ENCODE measurements at places on chromosomes 7 and 10.

- no peak for DNase-seq
Observed at GRCh38 chr7:121286742-121287734, 41.8 kb upstream of the WNT16 start.

DNA sequence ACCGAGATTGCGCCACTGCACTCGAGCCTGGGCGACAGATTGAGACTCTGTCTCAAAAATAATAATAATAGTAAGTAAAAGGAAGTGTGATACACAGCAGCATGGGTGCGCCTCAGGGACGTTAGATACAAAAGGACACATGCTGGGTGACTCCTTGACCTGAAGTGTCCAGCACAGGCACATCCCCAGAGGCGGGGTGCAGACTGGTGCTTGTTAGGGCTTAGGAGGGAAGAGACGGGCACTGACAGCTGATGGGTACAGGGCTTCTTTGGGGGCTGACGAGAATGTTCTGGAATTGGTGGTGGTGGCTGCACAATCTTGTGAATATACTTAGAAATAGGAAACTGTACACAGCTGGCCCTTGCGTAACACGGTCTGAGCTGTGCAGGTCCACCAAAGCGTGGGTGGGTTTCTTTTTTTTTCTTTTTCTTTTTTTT is 61.8 kb upstream of the DNAJB6 start:
- DNase-seq, result no peak

- DNase-seq, result no peak
Observed at GRCh38 chr7:112370436-112370835, 79.8 kb upstream of the IFRD1 start.

DNA sequence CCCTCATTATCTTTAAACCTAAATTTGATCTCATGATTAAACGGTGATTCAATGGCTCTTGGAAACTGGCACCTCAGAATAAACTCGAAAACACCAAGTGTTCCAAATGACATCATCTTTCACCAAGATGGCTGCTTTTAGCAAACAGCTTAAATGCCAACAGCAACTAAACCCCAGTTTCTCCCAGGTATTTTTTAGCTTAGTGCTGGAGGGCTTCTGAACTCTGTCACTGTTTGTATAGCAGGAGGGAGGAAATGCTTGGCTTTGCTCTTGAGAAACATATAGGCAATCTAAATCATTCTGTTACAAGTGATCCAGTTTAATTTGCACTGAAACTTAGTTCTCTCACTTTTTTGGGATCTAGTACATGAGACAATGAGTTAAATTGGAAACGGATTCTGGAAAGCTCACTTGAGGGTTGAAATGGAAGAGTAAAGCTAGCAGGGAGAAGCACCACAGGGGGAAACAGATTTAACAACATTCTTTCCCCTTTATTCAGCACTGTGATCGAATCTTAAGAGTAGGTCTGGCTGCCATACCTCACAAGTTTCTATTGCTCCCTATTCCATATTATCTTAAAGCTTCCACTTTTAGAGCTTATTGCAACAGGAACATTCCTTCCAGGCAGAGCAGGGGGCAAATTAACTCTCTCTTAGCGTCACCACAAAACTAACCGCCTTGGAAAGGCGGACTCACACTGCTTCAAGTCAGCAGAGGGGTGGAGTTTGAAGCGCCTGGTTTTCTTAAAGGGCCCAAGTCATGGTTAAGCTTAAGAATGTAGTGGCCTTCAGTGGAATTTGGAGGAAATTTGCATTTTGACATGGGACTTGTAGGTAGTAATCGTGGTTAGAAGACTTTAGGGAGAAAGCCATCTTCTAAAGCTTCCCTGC is 1.8 kb upstream of the CCDC6 start:
- DNase-seq, result peak; percentile 16

- no peak for DNase-seq
Observed at GRCh38 chr7:139798892-139799291, 21.1 kb upstream of the HIPK2 start.

- no peak for DNase-seq
Observed at GRCh38 chr10:80530251-80530650, 7.5 kb upstream of the SH2D4B start.

DNA sequence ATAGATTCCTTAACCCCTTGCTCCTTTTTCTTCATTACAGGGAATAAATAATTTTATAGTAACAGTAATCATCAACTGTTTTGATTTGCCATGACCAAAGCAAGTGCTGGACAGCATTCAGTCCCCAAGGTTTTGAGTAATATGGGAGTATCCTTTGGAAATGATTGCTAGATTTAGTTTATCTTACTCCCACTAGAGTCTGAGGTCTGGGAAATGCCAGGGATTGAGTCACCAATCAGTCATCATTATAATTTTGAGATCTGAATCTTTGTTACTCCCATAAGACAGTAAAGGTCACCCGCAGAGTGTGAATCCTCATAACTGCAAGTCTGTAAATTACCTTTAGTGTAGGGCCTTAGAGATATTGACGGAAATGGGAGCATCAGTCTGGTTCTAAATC is 133.7 kb upstream of the SEMA3E start:
- DNase-seq, result no peak

- DNase-seq, result no peak
Observed at GRCh38 chr7:24870766-24871165, 109.2 kb downstream of the OSBPL3 start.

DNA sequence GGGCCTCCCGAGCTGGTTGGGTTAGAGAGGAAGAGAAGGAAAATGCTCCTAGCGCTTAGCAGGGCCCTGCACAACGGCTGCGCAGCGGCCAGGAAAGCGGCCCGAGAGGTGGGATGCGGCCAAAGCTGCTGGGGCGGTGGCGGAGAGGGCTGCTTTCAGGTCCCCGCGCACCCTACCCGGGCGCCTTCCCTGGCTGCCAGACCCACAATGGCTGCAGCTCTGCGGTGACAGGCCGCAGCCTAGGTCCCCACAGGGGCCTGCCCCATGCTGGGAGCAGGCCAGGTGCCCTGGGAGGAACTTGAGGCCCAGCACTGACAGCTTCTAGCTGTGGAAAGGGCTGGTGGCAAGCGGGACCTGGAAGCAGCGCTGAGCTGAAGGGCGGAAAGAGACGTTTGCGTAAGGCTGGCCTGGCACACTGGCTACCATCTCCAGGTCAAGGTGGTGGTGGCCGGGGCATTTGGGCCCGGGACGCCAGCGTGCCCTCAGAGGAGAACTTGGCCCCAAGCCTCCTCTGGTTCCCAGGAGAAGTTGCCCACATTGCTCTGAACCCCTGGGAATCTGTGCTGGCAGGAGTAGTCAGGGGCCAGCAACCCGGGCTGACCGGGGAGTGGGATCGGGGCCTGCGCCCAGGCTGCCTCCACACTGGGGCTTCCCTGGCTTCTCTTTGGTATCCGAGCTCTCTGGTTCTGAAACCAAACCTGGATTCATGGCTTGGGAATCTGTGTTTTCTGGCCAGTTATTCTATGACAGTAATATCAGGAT is 72.9 kb upstream of the ZNF804B start:
- DNase-seq, result no peak

- DNase-seq, result no peak
Observed at GRCh38 chr7:105450177-105450861, 61.6 kb upstream of the SRPK2 start.

GRCh38 chr10:88343761-88344484 is 239.2 kb downstream of the RNLS start:
- no peak for DNase-seq

GRCh38 chr7:28228396-28228795 is 47.8 kb upstream of the JAZF1 start:
- no peak for DNase-seq

DNA sequence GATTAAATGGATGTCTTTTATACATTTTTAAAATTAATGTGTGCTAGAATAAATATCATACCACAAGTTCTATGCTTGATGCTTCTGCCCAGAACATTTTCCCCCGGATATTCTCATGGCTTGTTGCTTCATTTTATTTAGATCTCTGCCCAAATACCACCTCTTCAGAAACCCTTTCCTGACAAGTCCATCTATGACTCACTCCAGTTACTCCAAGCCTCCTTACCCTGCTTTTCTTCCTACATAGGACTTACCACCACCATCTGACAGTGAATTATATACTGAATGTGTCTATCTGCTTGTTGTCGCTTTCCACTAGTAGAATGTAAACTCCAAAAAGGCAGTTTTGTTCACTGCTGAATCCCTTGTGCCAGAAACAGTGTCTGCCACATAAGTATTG is 19.1 kb upstream of the ERVW-1 start:
- DNase-seq, result no peak

DNA sequence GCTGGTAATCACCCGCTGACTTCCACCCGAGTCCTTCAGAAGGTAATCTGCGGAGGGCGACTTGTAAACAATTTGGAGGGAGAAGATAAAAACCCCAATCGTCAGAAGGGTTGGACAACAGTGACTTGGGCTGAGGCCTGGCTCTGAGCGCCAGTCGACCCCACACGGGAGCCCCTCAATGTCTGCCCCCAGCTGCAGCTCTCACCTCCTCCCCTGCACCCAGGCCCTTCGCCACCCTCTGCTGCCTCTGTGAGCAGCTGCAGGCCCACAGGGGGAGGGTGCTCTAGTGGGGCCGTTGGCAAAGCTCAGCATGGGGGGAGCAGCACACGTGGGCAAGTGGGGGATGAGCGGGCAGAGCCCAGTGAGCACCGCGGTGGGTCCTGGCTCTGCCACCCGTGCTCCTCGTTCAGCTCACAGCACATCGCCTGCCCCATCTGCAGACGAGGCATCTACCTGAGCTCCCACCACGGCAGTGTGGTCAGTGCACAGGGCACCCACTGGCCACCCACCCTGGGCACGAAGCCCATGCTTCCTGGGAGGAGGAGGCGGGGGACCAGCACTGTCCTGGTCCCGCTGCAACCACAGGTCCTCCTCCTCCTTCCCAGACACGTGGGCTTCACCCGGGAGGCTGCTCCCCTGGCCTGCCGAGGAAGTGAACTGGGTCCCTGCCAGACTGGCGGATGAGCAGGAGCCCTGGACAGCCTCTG is 280.5 kb downstream of the ELFN1 start:
- DNase-seq, result no peak

GRCh38 chr10:23099816-23100215 is 4.4 kb downstream of the MSRB2 start:
- DNase-seq, result no peak

GRCh38 chr10:16843252-16843870 is 26.1 kb upstream of the RSU1 start:
- DNase-seq, result no peak

DNA sequence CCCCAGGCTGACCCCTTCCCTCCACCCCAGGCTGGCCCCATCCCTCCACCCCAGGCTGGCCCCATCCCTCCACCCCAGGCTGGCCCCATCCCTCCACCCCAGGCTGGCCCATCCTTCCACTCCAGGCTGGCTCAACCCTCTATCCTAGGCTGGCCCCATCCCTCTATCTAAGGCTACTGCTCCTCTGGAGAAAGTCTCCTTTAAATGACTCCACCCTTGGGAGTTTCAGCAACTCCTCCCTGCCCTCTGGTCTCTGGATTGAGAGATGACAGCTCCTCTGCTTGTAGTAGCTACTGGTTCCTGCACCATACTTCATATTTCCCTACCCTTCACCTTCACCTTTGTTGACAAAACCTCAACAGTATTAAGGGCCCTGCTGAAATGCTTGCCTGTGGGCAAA is 8.5 kb downstream of the PRLHR start:
- no peak for DNase-seq
